ENCODE measurements at places on chromosomes 6 and 20. TPM values are rescaled to one million over a fixed set of nuclear protein-coding genes. Genes with fewer than 3 reads are reported as not detected.

DNA sequence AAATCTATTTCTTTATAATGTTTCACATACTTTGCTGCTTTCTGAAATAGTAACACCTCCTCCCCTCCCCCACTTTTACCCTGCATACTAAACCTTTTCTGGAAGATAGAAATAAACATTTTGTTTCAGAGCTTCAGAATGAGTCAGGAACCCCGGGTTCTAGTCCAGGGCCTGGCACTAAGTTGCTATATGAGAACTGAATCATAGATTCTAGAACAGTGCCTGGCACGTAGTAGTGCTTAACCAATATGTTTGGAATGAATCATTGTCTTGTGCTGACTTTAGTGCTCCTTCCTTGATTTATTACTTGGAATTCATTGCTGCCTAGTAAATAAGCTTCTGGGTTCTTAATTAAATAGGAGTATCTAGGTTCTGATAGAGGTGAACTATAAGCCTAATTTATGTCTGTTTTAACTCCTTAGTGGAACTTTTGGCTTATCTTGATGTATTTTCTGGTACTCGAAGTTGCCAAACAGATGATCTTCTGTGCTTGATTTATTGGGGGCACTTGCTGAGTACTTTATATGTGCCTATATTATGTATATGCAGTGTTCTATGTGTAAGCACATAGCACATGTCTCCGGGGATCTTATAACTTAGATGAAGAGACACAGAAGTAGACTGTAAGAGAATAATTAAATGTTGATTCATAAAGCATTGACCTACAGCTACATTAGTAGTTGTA, 18.6 kb downstream of the TAB2 start:
- peak; percentile 63 for DNase-seq

Gene PTCRA
- total RNA-seq, result not detected

Gene C6orf132
- total RNA-seq, result 18.9 TPM

DNA sequence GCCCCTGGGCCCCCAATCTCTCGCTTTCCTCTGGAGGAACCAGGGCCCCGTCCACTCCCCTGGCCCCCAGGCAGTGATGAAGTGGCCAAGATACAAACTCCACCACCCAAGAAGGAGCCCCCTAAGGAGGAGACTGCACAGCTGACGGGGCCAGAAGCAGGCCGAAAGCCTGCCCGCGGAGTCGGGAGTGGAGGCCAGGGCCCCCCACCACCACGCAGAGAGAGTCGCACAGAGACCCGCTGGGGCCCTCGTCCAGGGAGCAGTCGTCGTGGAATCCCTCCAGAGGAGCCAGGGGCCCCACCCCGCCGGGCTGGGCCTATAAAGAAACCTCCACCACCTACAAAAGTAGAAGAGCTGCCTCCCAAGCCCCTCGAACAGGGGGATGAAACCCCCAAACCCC, 10.7 kb downstream of the PRRC2A start:
- DNase-seq, result no peak

DNA sequence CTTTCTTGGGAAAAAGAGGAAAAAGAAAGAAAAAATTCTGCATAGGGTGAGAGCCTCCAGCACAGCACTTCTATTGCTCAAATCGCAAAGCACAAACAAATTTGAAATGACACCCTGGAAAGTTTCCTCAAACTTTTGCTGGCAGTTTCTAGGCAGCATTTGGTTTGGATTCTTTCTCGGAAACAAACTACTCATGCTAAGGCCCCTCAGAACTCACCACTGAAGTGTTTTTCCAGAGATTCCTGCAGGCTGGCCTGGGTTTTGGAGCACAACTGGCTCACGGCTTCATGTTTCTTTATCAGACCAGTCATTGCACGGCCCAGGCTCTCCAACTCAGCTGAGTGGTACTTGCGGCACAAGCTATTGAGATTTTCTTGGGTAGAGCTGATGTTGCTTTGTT, 237.8 kb downstream of the SYNE1 start:
- no peak for DNase-seq

Gene GSTA3
- total RNA-seq, result not detected

DNA sequence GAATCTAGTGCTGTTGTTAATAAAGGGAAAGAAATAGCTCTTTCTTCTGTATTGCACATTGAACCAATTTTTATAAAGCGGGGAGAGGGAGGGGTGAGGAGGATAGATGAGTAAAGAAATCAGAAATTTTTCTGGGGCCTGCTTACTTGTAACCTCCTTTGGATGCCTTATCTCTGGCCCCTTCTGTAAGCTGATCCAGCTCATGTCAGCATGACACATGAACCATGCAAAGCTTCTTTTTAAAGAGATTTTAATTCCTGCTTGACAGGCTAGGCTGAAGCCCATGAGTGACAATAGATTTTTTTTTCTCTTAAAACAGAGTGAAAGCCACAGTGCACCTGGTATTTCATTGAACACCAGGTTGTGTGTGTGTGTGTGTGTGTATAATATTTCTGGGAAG, 325.3 kb downstream of the PRL start:
- DNase-seq, result no peak

- no peak for DNase-seq
These were observed 278.2 kb upstream of the PREP start for GRCh38 chr6:105681061-105681460.

- DNase-seq, result no peak
These were observed 126.7 kb downstream of the UNC5CL start for GRCh38 chr6:40912158-40912946.

Gene CST4
- not detected for total RNA-seq

Gene GJA10
- total RNA-seq, result not detected

GRCh38 chr6:165717732-165718465, 54.9 kb upstream of the PDE10A start:
- peak; percentile 50 for DNase-seq

Gene LY6G5C
- not detected for total RNA-seq

- DNase-seq, result no peak
These were observed 271.3 kb downstream of the ESR1 start for GRCh38 chr6:152078804-152079203.

GRCh38 chr6:28871335-28872156, 52.2 kb downstream of the TRIM27 start:
- no peak for DNase-seq

Gene RBM38
- 42.8 TPM for total RNA-seq

Gene LRRC1
- total RNA-seq, result 11.7 TPM

Gene FAM162B
- total RNA-seq, result 0.25 TPM

Gene PPP1R16B
- 0.14 TPM for total RNA-seq

Gene NKX2-2
- total RNA-seq, result not detected

GRCh38 chr6:157646012-157646411, 177.0 kb upstream of the SNX9 start:
- DNase-seq, result no peak

DNA sequence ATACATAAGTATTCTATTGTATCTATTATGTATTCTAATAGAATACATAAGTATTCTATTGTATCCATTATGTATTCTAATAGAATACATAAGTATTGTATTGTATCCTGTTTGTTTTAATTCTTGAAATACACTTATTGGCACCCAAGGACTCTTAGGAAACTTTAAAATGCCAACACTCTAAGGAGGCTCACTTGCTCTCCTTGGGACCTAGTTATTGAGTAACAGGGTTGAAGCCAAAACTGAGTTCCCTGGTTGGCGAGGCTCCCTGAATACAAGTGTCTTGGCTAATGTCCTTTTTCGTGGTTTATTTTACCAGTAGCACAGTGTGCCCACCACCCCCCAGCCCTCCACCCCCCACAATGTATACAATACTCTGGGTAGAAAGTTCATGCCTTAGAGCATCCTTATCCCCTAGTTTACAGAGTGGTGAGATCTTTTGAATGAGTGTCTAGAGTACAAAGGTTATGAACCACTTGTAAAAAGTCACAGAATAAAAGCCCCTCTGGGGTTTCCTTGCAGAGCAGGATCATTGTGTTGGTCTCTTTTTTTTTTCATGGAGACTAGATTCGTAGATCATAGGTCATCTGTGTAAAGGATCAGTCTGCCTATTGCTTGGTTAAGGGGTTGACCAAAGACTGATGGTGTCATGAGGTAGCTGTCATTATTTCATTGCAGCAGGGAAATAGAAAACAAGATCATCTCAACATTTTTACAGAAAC, 32.5 kb upstream of the PRDM1 start:
- DNase-seq, result no peak

GRCh38 chr6:137792160-137793033, 74.7 kb upstream of the TNFAIP3 start:
- no peak for DNase-seq

DNA sequence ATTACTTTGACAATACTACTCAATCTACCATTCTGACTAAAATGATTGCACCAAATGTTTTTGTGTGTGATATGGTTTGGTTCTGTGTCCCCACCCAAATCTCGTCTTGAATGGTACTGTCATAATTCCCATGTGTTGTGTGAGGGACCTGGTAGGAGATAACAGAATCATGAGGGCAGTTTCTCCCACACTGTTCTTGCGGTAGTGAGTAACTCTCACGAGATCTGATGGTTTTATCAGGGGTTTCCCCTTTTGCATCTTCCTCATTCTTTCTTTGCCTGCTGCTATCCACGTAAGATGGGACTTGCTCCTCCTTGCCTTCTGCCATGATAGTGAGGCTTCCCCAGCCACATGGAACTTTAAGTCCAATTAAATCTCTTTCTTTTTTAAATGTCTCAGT, 20.8 kb downstream of the SYCP2 start:
- no peak for DNase-seq

Gene C4B
- total RNA-seq, result 2.3 TPM

GRCh38 chr6:356828-357251, 34.7 kb upstream of the IRF4 start:
- no peak for DNase-seq

- no peak for DNase-seq
These were observed 22.9 kb downstream of the CNBD2 start for GRCh38 chr20:35991142-35991771.

DNA sequence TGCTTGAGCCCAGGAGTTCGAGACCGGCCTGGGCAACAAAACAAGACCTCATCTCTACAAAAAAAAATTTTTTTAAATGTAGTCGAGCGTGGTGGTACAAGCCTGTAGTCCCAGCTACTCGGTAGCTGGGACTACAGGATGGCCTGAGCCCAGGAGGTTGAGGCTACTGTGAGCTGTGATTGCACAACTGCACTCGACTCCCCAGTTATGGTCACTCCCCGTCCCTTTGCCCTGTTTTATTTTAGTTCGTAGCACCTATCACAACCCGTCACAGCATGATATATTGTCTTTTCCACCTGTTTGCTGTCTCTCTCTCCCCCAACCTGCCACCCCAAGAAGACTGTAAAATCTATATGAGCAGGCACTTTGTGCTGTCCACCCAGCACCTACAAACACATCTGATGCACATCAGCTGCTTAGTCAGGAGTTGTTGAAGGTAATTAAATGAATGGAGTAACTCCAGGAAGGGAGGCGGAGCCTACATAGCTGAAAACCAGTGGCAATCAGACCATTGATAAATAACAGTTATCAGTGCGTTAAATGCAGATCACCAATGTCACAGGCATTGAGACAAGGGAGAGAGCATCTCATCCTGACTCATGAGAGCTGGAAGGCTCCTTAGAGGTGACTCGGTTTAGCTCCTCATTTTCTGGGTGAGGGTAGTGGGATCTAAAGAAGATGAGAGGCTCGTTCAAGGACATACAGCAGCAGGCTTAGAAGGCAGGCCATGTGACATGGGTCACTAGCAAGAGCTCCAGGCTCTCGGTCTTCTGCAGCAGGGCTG, 14.4 kb upstream of the XRN2 start:
- DNase-seq, result no peak

Gene PRIM2
- 16.2 TPM for total RNA-seq

DNA sequence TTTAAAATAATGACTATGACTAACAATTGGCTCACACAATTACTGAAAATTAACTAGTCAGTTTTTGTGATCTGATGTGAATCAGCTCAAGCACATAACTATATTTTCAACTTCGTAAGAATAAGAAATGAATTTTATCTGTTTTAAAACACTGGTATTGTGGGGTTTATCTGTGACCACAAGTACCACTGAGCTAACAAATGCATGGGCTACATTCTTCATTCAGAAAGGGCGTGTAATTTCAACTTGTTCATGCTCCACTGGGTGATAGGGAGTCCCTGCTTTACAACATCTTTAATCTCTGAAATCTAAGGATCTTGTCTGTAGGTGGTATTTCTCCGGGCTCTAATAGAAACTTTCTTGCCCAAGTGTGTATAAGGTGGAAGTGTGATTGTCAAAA, 1311.5 kb upstream of the GJE1 start:
- DNase-seq, result no peak

GRCh38 chr6:166105341-166106075, 62.1 kb downstream of the TBXT start:
- no peak for DNase-seq

- no peak for DNase-seq
These were observed 295.5 kb upstream of the ZNF337 start for GRCh38 chr20:25992146-25992545.

Gene HLA-DOA
- 0.71 TPM for total RNA-seq

DNA sequence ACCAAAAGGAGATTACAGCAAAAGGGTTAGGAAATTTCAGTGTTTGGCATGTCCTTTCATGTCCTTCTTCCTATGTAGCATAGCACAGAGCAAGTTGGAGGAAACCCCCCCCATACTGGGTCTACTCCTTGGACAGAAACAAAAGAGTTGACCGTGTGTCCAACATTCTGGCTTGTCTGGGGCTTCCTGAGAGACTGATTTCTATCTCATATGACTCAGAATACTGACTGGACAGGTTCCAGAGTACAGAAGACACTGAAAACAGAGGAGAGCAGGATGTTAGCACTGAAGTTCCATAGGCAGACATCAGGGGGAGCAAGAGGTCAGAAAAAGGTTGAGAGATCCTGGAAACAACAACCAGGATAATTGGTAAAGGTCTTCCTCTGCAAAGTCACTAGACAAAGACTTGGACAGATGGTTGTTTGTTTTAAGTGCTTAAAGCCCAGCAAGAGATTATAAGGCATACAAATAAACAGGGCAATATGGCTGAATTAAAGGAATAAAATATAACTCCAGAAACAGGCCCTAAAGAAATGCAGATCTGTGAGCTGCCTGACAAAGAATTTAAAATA, 48.4 kb downstream of the USP49 start:
- peak; percentile 65 for DNase-seq

GRCh38 chr6:126440923-126441322, 101.0 kb downstream of the CENPW start:
- DNase-seq, result no peak

DNA sequence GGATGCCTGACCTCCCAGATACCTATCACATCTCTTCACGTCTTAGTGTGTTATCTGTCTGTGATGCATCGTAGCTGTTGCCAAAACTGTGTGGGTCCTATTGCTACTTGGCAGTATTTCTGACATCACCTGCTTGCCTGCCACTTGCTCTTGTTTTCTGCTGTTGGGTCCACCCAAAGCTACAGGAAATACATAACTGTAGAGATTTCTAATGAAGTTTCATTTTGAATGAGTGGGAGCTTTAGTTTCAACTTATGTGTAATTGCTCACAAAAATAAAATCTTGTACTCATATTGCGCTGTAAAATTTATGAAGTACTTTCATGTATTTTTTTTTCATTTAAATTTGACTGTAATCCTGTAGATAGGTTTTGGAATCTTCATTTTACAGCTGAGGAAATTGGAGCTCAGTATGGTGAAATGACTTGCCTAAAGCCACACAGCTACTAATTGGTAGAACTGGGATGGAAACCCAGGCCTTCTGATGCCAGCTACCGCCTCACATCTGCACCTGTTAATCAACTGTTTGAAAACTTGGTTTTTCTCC, 113.6 kb upstream of the MAN1A1 start:
- DNase-seq, result no peak

All from kidney epithelial cell (primary cell).